Renal pelvis (tissue), 12 donors: ENCODE measurements at places on chromosomes 3 and 15. TPM values are rescaled to one million over a fixed set of nuclear protein-coding genes. Genes with fewer than 3 reads are reported as not detected.

SST gene
- 0.78 TPM for polyA plus RNA-seq

ZNF660 gene
- 8.1 TPM for polyA plus RNA-seq

STRIT1 gene
- 1.5 TPM for polyA plus RNA-seq

PRSS50 gene
- polyA plus RNA-seq: 2.6 TPM

ATR gene
- 22.9 TPM for polyA plus RNA-seq

TRPM1 gene
- polyA plus RNA-seq: 0.09 TPM

ZBTB47 gene
- polyA plus RNA-seq: 16.8 TPM

SMAD3 gene
- polyA plus RNA-seq: 53.1 TPM

IGF2BP2 gene
- 122 TPM for polyA plus RNA-seq

ROPN1 gene
- polyA plus RNA-seq: 0.07 TPM

SIDT1 gene
- polyA plus RNA-seq: 2.1 TPM

SERINC4 gene
- polyA plus RNA-seq: 0.47 TPM

LRRC31 gene
- polyA plus RNA-seq: 0.41 TPM

PGBD4 gene
- 2.2 TPM for polyA plus RNA-seq

FSD2 gene
- polyA plus RNA-seq: 0.19 TPM

ILDR1 gene
- polyA plus RNA-seq: 6.7 TPM

HIGD2B gene
- not detected for polyA plus RNA-seq

DAZL gene
- polyA plus RNA-seq: not detected

ITPKA gene
- polyA plus RNA-seq: 0.61 TPM
